EH (cell line): ENCODE measurements at places on chromosomes 3 and 15.

DNA sequence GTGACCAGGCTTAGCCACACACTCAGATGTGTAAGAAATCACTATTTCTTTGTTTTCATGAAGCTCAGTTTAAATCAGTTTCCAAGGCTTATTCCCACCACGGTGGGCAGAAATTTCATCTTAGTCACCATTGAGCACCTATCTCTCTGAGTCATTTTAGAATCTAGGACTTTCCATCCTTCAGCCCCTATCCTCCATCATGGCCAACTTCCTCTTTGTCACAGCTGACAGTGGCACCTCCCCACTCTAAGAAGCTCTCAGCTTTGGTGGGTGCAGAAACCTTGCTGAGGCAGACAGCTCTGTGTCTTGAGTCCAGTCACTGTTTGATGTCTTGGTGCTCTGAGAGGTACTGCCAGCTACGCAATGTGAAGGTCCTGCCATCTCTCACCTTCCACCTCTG, 32.9 kb downstream of the SNTN start:
- DNase-seq, result no peak

DNA sequence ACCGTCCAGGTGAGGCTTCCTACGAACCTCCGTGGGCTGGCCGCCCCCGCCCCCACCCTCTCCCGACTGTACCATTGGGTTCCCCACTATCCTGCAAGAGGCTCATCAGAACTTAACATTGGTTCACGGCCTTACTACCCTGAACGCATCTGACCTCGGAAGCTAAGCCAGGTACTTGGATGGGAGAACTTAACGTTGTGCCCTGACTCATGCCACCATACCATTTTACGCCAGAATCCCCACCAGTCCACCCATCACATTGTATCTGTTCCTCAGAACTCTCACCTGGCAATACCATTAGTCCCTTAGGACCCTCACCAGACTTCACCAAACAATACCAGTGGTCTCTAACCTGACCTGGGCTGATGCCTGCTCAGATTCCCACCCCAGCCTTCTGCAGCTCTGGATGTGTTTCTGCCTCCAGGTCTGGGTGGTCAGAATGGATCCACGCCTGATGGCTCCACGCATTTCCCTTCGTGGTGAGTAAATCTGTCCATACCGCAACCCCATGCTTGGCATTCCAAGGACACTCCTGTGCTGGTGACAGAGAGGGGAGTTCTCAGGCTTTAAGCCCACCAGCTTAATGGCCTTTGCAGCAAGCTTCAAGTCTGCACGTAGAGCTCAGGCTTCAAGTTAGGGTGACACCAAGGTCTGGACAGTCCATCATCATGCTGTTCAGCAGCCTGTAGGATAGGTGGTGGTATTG, 562 bp downstream of the TCTA start:
- peak; percentile 42 for DNase-seq

DNA sequence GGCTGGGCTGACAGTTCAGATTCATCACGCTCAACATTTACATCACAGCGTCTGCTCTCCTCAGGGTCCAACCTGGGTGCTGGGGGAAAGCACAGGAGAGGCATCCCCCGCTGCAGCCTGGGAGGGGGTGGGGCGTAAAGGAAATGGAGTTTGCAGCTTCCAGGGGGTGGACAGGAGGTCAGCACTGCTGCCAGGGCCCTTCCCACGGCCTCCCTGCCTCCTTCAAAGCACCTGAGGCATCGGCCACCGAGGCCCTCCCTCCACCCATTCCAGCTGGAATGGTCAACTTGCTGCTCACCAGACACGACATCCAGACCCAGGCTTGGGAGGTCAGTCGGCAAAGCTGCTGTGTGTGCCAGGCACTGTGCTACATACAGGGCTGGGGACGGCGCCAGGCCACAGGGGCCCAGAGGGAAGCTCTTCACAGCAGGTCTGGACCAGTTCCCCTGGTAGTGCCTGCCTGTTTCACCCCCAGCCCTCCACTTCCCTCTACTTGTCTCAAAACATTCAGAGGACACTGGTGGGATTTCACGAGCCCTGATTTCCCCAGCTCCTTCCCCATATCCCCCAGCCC, 120.7 kb downstream of the ANP32A start:
- no peak for DNase-seq

DNA sequence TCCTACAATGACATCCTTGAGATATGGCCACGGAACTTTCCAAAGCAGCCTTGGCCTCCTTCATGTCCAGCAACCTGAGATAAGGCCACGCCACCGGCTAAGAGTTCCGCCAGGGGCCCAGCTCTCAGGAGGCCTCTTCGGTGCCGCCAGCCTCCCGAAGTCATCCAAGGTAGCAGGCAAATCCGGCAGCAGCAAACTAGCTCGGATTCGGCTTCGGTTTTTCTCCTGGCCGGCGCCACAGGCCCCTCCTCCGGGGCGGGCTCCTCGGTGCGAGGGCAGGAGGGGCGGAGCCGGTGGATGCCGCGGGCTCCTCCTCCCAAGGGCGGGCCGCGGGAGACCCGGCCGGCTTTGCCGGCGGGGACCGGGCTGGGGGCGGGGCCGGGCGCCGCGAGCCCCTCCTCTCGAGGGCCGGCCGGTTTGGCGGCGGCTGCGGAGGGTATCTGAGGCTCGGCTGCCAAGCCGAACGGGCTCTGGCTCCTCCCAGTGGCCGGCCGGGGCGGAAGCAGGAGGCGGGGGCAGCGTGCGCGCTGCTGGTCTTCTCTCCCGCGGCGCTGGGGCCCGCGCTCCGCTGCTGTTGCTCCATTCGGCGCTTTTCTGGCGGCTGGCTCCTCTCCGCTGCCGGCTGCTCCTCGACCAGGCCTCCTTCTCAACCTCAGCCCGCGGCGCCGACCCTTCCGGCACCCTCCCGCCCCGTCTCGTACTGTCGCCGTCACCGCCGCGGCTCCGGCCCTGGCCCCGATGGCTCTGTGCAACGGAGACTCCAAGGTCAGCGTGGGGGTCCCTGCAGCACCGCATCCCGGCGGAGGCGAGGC, at the start of gene GMPS:
Gene GMPS (plus strand): TSS at position 518 of the 812 bp plus-strand sequence. CDS start 221 bp downstream, at position 739.
- peak; percentile 96 for DNase-seq

DNA sequence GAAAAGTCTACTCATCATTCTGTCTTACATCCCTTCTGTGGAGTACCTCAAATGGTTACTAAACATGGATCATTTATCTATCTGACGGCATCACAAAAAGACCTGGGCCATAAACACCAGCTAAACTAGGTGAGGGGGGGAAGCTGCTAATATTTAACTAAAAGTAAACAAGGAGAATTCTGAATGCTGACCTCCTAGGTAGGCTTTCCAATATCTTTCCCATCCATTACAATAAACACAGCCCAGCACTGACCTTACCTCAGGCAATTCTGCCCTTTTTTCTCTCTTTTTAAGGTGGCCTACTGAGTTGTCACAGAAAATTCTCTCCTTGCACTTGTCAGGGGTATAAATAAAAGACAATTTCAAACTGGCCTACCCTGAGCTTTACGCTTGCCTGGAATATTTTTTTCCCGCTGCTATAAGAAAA, 33.1 kb downstream of the USF3 start:
- no peak for DNase-seq
